ENCODE measurements at places on chromosomes 4 and X.

DNA sequence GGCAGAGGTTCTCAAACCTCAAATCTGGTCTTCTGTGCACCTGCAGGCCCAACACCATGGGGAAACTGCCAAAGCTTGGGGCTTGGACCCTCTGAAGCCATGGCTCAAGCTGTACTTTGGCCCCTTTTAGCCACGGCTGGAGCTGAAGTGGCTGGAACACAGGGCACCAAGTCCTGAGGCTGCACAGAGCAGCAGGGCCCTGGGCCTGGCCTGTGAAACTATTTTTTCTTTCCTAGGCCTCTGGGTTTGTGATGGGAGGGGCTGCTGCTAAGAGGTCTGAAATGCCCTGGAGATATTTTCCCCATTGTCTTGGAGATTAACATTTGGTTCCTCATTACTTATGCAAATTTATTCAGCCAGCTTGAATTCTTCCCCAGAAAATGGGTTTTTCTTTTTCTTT, 18.3 kb upstream of the PI4K2B start:
- no peak for DNase-seq

DNA sequence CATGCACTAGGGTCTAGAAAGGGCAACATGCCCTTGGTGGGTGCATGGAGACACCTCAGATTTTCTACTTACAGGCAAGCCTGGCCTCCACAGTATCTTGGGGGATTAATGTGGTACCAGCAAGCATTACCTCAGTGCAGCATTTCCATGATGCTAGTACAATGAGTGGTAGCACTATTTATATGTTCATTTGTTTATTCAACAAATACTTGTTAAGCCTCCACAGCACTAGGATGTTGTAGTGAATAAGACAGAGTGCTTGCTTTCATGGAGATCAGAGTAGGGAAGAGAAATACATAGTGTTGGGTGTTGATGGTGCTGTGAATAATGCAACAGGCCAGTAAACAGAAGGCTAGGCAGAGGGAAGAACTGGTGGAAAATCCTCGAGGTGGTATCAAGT, 133.4 kb downstream of the KLHL8 start:
- no peak for DNase-seq

DNA sequence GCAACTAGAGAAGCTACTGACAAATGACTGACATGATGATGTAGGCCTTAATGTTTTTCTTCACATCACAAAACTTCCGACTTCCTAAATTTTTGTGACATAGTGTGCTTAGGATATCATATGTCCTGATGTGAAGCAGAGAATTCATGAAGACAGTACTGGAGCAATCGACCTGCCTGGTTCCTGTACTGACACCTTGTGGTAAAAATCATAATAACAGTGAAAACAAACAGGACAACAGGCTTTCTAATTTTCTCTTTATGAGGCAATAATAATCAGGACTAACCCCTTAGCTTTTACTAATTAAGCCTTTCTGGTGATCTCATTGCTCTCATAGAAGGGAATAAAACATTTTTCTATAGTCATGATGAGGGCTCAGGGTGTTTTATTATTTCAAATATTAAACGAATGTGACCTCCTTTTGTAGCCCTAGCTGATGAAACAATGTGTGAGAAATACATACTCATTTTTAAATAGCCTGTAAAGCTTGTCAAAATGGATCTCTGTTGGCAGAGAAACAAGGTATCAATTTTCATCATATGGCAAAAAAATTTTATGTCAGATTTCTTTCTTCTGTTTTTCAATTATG, 158.4 kb downstream of the TENT5D start:
- no peak for DNase-seq

DNA sequence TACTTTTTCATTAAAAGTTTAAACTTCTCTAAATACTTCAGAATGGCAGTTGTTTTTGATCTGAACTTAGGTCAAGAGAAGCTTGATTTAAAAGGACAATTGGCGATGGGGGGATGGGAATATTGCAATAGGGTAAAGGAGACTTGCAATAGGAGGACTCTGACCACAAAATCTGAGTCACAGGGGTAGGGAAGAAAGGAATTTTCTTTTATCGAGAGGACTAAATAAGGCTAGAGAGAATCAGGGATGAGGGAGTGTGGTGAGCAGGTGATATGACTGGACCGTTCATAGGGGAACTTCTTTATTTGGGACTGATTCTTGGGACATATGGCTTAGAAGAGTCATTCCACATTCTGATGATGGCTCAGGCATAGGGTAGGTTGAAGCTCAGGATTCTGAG, 1260.2 kb downstream of the ADGRL3 start:
- DNase-seq: no peak

DNA sequence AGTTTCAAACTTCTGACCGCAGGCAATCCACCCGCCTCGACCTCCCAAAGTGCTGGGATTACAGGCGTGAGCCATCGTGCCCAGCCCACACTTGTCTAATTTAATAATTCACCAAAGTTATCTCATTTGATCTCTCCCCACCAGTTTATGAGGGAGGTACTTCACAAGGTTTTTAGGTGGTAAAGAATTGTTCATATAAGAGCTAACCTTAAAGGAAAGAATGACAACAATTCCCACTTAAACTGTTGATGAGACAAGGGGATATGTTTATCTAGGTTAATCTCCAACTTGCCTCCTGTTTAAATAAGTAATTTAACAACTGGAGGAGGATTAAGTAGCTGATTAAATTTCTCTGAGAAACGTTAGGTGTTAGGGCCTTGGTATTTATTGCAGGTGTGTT, 117.6 kb upstream of the CBLL2 start:
- no peak for DNase-seq

GRCh38 chrX:81195712-81196111, 6.0 kb downstream of the HMGN5 start:
- no peak for DNase-seq

DNA sequence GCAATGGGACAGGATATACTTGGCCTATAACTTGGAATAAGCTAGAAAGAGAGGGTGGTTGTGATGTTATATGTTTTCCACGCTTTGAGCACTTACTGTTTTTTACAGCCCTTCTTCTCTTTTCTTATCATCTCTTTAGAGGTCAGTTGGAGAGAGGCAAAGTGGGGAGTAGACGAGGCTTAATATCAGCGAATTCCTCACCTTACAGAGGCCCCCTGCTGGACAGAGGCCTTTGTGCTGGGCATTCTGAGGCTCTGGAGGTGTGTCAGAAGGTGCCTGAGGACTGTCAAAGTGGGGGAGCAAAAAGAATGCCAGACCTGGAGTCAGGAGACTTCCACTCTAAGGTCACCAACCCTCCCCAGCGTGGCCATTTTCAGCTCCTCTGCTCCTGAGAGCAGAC, 42.5 kb downstream of the MAMLD1 start:
- DNase-seq: no peak

DNA sequence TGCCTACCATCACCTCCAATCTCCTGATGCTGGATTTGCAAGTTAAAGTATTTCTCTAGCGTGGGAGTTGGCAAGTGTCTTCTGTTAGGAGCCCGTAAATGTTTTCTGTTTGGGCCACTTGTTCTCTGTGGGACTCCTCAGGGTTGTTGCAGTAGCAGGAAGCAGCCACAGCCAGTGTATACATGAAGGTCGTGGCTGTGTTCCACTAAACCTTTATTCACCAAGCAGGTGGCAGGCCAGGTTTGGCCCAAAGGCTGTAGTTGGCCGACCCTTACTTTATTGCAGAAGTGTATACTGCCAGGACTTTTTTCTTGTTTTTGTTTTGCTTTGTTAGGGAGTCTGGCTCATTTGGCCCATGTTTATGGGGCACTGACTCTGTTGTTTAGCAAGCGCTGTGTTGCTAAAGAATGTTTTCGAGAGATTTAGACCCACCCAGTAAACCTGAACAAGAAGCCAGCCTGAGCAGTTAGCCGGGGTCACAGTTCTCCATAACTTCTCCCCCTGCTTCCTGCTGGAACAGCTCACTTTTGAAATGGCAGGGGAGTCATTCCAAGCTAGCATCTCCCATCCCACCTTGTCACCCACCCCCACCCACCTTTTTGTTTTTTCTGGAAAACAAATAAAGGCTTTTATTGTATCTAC, 58.8 kb downstream of the SHROOM2 start:
- DNase-seq: no peak

DNA sequence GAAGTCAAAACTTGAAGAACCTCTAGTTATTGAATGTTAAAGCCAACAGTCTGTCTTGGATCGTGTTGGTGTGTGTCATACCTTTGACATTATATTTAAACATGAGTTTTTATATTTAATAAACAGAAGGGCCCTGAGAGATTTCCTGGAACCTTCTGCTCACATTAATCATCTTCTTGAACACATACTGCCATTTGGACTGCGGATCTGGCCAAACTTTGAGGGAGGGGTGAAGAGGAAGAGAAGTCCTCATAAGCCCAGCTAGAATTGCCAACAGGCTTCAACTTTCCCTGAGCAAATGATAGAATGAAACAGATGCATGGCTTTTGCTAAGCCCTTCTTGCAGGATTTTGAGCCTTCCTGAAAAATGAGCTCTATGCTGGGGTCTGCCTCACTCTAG, 27.4 kb downstream of the CCKAR start:
- no peak for DNase-seq

- no peak for DNase-seq
Measured at GRCh38 chr4:186919340-186919739, 195.7 kb upstream of the FAT1 start.

GRCh38 chr4:77040854-77041725, 34.7 kb downstream of the CCNI start:
- DNase-seq: no peak

- DNase-seq: no peak
Measured at GRCh38 chrX:73847100-73847499, 284.1 kb downstream of the CHIC1 start.

- no peak for DNase-seq
Measured at GRCh38 chr4:55439023-55439422, 43.3 kb downstream of the TMEM165 start.

DNA sequence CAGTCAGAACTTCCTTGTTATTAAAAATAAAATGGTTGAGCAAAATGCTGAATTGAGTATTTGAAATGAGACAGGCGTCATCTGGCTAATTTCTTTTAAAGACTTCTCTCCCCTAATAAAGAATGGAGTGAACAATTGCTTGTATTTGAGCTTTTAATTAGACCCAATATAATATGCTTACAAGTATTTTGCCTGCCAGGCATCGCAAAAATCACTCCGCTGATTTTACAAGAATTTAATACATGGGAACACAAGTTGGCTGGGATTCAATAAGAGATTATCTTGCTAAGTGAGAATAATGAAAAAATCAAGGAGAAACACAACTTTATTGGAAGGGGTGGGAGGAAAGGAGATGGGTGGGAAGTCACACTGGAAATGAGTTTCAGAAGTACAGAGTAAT, 52.3 kb downstream of the KLF3 start:
- DNase-seq: no peak

- no peak for DNase-seq
Measured at GRCh38 chrX:149939655-149939904, 1.3 kb upstream of the EOLA2 start.

- DNase-seq: no peak
Measured at GRCh38 chr4:185841451-185841850, 29.5 kb upstream of the SORBS2 start.

GRCh38 chr4:43607400-43607799, 714.9 kb downstream of the GRXCR1 start:
- DNase-seq: no peak

DNA sequence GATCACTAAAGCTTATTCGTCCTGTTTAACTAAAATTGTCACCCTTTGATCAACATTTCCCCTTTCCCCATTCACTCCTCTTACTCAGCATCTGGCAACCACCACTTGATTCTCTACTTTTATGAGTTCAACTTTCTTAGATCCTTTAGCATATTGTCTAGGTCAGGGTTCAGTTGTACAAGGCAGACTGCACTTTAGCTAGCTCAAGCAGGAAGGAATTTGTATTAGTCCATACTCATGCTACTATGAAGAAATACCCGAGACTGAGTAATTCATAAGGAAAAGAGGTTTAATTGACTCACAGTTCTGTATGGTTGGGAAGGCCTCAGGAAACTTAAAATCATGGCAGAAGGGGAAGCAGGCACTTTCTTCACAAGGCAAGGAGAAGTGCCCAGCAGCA, 44.3 kb downstream of the TASL start:
- DNase-seq: no peak

DNA sequence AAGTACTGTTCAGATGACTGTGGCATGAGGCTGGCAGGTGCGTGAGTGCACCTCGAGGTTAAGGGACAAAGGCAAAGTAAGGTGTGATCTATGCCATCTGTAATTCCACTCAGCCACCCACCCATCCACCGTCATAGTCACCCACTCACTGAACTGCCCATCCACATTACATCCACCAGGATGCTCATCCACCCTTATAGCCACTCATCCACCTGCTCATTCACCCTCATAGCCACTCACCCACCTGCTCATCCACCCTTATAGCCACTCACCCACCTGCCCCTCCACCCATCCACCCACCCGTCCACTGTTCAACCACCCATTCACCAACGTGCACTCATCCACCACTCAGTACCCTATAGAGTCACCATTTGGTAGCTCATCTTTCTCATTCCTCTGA, 64.1 kb upstream of the UXT start:
- DNase-seq: no peak

GRCh38 chr4:151675411-151675971, 85.3 kb downstream of the GATB start:
- no peak for DNase-seq

- no peak for DNase-seq
Measured at GRCh38 chr4:134028421-134028820, 173.2 kb downstream of the PABPC4L start.

DNA sequence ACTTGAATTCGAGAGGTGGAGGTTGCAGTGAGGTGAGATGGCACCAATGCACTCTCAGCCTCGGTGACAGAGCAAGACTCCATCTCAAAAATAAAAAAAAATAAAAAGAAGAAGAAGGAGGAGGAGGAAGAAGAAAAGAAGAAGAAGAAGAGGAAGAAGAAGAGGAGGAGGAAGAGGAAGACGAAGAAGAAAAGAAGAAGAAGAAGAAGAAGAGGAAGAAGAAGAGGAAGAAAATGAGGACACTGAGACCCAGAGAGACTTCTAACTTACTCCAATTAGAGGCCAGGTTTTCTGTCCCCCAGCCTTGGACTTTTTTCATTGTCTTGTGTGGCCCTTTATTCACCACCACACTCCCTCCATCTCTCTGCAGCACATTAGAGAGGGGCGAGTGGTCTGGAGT, 70.7 kb downstream of the ATG4A start:
- no peak for DNase-seq

- DNase-seq: no peak
Measured at GRCh38 chr4:102580463-102580842, 79.3 kb downstream of the NFKB1 start.

- no peak for DNase-seq
Measured at GRCh38 chrX:64792598-64793337, 183.5 kb downstream of the ZC4H2 start.

DNA sequence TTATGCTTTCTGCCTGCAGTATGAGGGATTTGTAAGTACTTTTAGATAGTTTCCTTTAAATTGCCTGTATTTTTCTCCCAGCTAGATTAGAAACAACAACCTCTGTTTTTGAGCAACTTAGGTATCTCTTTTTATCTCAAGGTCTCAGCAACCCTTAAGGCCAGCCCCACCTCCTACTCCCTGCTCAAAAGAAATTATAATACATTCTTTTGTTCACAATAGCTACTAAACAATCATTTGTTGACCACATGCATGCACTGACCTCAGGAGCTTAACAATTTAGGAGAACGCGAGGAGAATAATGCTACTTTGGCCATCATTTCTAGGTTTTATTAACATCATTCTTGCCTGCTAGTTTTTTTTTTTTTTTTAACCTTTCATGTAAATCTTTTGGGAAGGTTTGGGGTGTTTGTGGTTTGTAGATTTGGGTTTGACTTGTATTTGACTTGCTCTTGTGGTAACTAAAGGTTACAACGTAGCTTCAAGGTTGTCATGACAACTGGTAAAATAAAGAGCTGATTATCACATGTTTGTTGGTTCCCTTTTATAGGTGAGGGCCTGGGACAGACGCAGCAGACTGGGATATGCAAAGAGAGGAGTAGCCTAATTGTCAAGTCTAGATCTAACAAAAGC, 145.4 kb upstream of the PLAC1 start:
- DNase-seq: no peak

- DNase-seq: no peak
Measured at GRCh38 chr4:172147687-172148086, 334.5 kb downstream of the GALNTL6 start.
